ENCODE measurements at places on chromosomes 5 and 9. TPM values are rescaled to one million over a fixed set of nuclear protein-coding genes. Genes with fewer than 3 reads are reported as not detected.

- no peak for DNase-seq
Measured at GRCh38 chr5:1936901-1937300, 54.2 kb upstream of the IRX4 start.

DNA sequence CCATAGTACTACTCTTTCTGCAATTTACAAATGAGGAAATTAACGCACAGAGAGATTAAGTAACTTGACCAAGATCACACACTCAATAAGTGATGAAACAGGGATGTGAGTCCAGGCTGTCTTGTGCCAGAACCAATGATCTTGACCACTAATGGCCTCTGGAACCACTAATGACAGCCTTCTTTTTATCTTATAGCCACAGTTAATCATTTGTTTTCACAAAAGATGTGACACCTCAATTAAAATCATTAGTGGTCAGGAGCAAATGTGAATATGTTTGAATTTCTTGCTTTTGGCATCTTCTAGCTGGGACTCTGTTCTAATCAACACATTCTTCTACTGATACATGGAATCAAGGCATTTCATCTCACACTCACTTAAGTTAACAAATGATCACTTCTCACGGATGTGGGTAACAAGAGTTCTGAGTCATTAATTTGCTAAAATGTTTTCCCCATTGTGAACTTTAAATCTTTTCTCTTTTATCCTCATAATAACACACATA lies 102.7 kb upstream of the CD180 start:
- DNase-seq: peak; percentile 51

DND1 gene
- not detected for total RNA-seq

DNA sequence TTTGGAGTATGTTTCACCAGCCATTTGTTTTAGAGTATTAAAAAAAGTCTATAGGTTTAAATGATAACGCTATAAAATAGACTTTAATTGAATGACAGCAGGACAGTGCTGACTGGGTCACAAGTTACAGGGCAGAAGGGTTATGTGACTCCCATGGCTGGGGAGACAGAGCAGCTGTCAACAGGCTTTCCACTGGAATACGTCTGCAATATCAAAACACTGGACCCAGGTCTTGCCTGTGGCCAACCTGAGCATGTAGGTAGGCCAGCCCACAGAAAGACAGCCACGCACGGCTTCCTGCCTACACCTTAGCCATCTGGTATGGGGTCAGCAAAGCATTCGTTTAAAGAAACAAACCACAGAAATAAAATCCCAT lies 80.7 kb downstream of the OTULIN start:
- DNase-seq: no peak

DNA sequence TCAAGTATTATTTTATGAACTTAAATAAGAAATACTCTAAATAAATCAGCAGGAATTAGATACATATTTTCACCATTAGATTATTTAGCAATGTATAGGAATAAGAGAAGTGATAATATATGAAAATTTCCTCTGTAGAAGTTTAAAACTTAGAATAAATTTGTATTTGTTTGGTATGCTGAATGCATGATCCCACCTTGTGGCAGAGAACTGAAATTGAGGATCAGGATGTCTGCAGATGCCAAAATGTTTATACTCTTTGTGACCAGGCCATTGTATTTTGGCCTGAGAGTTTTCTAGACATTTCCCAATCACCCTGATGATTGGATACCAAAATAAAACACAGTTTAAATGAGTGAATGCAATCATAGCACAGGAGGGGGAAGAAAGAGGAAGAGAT lies 6.3 kb downstream of the TYRP1 start:
- peak; percentile 38 for DNase-seq

DNA sequence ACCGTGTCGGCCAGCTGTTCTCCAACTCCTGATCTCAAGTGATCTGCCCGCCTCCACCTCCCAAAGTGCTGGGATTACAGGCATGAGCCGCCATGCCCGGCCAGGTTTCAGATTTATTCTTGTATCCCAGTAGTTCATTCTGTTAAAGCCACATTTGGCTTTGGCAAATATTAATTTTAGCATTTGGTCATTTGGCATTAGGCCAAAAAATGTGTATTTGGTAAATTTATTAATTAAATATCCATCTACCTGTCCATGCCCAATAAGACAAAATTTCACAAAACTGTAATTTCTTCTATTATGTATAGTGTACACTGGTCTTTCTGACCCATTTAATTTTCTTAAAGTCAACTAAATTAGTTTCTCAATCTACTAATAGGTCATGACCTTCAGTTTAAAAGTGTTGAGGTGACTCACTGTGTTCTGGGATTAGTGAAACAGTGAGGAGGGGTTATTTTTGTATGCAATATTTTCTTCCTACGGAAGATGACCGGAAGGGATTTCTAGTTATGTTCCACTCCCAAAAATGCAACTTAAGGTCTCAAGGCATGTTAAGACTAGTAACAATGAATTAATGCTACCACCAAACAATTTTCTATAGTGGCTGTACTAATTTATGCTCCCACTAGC lies 21.0 kb downstream of the OSTF1 start:
- peak; percentile 50 for DNase-seq

- DNase-seq: peak; percentile 37
Measured at GRCh38 chr9:6667633-6668280, 22.2 kb upstream of the GLDC start.

GRCh38 chr5:76210946-76211345 lies 127.8 kb downstream of the SV2C start:
- no peak for DNase-seq

STPG3 gene
- not detected for total RNA-seq

GRCh38 chr5:126137891-126138280 lies 285.3 kb upstream of the GRAMD2B start:
- no peak for DNase-seq

COL5A1 gene
- 295 TPM for total RNA-seq

DNA sequence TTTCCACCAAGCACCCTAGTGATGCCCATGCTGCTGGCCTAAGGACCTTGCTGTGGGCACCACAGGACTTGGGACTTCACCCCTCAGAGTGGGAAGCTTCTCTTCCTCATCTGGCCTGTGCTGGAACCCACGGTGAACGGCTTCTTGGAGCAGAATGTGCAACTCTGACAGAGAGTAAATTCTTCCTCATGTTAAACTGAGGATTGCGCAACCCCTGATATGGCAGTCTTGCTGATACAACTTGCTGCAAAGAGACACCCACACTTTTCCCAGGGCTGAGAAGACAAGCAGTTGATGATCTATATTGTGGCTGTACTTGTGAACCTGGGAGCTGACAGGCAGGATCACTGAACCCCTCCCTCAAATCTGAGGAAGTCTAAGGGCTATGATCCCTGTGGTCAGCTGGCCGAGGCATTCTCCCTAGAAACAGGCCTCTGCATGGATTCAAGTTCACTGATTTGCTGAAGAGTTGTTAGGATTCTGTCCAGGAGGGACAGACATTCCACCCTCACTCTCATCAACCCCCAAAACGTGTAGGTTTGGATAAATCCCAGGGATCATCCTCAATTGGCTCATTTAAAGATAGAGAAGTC lies 307.2 kb downstream of the MTRR start:
- peak; percentile 12 for DNase-seq

BAAT gene
- total RNA-seq: under 0.01 TPM

CCDC152 gene
- total RNA-seq: 0.97 TPM

GRCh38 chr9:133592731-133593409 lies 16.3 kb downstream of the FAM163B start:
- no peak for DNase-seq

- peak; percentile 58 for DNase-seq
Measured at GRCh38 chr9:100590481-100590880, 12.6 kb downstream of the CAVIN4 start.

TEX48 gene
- not detected for total RNA-seq

GFI1B gene
- 0.32 TPM for total RNA-seq

ROPN1L gene
- 0.32 TPM for total RNA-seq

DNA sequence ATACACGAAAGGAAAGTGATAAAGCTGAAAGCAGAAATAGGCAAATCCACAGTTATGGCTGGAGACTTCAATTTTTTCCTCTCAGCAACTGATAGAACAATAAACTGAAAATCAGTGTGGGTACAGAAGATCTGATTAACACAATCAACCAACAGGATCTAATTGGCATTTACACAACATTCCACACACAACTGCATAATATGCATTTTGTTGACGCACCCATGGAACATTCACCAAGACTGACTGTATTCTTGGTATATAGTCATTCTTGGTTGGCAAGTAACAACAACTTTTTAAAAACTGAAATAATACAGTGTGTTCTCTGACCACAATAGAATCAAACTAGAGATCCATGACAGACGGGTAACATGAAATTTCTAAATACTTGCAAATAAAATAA lies 218.7 kb upstream of the S1PR3 start:
- DNase-seq: no peak

DNA sequence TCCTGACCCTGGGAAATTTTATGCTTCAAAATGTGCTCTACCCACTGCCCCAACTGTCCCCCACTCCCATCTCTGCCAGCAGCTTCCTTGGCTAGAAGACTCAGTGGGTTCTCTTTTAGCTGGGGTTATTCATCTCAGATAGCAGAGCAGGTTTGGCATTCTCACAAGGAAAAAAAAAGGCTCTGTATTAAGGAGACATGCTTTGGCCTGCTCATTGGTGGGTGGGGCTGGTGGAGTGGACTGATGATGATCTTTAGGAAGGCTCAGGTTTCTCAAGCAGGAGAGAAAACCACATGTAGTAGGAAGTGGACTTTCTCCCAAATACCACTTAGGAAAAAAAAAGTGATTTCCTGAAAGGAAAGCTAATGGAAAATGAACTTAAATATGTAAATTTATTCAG lies 279.2 kb upstream of the ZNF462 start:
- no peak for DNase-seq

DNA sequence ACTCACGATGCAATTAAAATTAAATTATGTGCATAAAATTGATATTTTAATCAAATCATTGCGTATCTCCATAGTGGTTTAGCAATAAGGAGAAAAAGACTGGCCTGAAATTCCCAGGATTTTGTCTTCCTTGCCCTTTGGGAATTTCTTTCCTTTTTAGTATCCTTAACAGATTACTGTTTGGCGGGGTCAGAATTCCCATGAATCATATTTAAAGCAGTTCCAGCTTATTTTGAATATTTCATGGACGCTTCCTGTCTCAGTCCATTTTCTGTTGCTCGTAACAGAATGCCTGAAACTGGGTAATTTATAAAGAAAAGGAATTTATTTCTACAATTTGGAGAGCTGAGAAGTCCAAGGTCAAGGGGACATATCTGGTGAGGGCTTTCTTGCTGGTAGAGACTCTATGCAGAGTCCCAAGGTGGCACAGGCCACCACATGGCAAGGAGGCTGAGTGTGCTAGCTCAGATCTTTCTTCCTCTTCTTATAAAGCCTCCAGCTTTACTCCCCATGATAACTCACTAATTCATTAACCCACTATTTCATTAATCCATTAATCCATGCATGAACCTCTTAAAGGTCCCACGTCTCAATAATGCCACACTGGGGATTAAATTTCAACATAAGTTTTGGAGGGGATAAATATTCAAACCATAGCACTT lies 37.8 kb downstream of the CDH6 start:
- peak; percentile 1 for DNase-seq

C6 gene
- not detected for total RNA-seq

GRCh38 chr5:16736158-16736995 lies 119.6 kb upstream of the RETREG1 start:
- DNase-seq: peak; percentile 92

DNA sequence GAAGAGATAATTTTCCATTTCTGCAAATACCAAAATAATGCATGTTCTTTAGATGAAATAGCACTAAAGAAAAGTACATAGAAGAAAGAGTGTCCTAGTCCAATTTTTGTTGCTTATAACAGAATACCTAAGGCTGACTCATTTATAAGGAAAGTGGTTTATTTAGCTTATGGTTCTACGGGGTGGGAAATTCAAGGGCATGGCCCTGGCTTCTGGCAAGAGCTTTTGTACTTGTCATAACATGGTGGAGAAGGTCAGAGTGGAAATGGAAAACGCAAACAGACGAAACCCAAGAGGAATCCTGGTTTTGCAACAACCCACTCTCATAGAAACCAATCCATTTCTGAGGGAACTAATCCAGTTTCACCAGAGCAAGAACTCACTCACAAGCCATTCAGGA lies 283.7 kb downstream of the CSNK1G3 start:
- peak; percentile 69 for DNase-seq

CATSPER3 gene
- total RNA-seq: not detected

GRCh38 chr5:35002459-35002858 lies 45.3 kb downstream of the AGXT2 start:
- DNase-seq: no peak

DNA sequence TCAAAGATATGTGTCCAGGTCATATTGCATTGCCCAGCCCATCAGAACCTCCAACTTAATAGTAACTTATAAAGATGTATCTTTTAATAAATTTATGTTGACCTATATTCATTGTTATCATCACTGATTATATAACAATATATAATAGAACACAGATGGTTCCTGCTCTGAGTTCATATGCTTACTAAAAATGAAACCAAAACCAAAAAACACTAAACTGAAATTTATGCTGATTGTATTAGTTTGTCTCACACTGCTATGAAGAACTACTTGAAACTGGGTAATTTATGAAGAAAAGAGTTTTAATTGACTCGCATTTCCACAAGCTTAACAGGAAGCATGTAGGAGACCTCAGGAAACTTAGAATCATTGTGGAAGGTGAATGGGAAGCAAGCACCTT lies 462.5 kb upstream of the TYRP1 start:
- no peak for DNase-seq

C9orf153 gene
- not detected for total RNA-seq

PCDHB10 gene
- under 0.01 TPM for total RNA-seq

DNA sequence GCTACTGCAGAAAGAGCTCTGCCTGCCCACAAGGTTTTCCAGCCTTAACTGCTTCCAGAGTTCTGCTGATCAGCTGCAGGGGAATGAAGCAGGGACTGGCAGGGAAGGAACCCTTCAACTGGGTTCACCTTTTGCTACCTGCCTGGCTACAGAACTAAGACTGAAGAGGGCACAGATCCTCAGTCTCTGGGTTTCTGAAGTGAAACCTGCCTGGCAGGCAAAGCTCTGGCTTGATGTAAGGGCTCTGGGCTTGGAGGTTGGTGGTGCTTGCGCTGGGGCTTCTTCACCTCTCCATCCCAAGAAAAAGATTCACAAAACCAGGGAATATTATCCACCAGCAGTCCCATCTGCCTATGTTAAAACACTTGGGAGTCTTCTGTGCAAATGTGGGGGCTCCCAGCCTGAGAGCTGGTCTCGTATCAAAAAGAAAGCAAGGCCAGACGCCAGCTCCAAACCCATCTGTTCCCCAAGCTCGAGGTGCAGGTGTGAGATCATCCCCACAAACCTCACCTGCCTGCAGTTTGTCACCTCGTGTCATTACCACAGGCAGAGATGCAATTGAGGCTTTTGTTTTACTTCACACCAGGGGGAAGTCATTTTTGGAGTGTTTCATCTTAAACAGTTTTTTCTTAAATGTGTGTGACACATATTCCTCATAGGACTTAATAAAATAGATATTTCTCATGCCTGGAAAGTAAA lies 58.3 kb downstream of the BNC2 start:
- no peak for DNase-seq

DNA sequence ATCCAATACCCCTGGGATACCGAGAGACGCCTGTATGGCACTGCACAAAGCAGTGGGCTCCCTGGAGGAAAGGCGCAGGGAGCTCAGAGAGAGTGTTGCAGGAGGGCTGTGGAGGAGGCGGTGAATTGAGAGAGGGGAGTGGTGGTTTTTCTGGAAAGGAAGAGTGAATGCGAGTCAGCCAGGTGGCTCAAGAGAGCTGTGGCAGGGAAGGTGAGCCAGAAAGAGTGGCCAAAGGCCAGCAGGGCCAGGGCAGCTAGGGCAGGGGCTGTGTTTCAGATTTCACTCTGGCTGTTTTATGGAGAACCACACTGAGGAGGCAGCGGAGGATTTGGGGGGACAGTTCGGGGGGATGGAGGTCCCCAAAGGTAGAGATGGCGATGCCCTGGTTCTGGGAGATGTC lies 13.0 kb upstream of the DAB2IP start:
- no peak for DNase-seq

C5 gene
- 2.3 TPM for total RNA-seq
